ENCODE measurements at places on chromosomes 1 and 21.

- DNase-seq, result no peak
These were observed 4.6 kb downstream of the KRTAP10-12 start for GRCh38 chr21:44701541-44701940.

DNA sequence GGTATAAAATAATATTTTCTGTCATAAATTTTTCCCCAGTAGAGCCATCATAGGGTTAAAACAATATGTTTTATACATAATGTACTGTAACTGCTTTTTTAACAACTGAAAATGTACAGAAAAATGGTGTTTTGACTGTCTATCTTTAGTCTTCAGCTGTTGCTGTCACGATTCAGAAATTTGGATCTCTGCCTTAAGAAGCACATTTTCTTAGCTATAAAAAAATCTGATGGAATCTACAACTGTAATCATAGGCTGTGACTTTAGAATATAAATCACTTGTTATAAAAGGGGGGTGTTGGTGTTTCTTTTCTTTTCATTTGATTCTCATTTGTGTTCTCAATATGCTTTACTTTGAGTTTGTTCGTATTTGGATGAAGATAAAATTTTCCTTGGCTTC is 187.5 kb downstream of the PDE4B start:
- peak; percentile 75 for DNase-seq

DNA sequence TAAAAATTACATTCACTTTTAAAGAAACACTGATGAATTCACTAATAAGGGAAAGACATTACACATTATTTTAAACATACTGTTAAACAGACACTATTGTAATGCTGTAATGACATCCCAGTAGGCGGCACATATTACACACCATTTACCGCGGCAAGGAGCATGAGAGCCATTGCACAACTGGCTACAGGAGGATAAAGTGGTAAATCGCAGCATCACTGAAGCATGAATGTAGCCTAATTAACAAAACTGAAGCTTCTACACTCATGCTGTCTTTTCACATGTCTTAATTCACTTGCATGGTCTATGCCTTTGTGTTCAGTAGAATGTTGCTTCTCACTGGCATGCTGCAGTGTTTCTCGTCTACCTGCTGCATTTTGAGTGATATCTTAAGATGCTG is 1046.0 kb downstream of the MRPL39 start:
- no peak for DNase-seq

DNA sequence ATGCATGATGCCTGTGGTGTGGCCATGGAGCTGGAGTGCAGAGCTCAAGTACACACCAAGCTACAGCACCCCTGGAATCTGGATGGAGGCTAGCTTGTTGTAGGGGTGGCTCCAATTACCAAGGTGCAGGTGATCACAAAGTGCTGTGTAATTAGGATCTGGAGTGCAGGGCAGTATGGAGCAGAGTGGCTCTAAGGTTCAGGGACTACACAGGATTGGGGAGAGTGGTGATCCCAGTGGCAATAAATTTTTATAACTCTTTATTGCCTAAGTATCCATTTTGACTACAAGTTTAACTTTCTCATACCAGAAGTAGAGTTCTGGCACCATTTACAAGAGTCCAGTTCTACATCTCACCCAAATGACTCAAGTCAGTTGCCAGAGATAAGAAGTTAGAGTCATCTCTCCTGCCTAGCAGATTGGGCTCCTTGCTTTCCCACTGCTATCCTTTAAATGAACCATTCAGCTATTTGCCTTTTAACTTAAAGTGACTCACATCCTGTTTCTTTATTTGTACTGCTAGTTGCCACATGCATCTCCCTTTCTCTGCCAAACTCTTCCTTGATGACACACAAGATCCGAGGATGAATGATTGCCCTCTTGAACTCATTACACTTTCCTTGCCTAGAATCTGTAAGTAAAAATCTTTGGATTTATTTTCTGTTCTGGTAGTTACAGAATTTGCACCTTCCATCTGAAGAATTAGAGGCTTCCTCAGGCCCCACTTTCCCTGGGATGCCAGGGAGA is 427.2 kb downstream of the KCNT2 start:
- DNase-seq, result no peak

- no peak for DNase-seq
These were observed 13.4 kb downstream of the DRAXIN start for GRCh38 chr1:11704691-11705475.

GRCh38 chr1:223737342-223737741 is 25.0 kb downstream of the CAPN2 start:
- DNase-seq, result no peak

- no peak for DNase-seq
These were observed 28.8 kb downstream of the SNAP47 start for GRCh38 chr1:227764019-227764391.

GRCh38 chr1:51417496-51418383 is 87.4 kb upstream of the TTC39A start:
- no peak for DNase-seq

GRCh38 chr1:68358439-68358838 is 91.3 kb downstream of the RPE65 start:
- DNase-seq, result no peak

DNA sequence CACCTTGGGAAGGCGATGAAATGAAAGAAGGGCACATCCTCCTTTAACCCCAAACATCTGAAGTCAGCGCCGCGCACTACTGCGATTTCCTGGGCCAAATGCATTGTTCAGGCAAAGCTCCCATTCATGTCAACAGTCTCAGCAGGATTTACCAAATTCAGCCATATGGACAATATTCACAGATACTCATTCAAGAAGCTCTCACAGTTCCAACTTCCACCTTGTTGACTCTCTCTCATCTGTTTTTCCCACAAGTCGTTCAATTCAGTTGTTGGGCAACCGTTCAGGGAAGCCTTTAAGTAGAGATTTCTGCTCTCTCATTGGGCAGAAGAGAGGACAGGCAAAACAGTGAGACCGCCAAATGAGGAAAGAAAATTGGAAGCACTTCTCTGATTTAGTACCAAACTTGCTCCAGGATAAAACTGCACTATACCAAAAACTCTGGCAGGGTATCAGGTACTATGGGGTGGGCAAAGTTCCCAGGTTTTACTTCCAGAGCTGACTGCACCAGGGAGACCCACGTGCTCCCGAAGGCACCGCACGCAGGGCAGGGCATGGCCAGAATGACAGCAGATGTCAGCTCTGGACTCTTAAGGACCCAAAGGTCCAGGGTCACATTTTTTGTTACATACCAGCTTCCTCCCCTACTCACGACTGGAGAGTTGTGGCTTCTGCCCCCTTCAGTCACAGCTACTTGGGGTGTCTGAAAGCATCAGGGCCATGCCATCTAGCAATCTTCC is 668.8 kb downstream of the KIF26B start:
- peak; percentile 42 for DNase-seq

GRCh38 chr1:107430540-107431228 is 289.8 kb downstream of the NTNG1 start:
- peak; percentile 57 for DNase-seq

DNA sequence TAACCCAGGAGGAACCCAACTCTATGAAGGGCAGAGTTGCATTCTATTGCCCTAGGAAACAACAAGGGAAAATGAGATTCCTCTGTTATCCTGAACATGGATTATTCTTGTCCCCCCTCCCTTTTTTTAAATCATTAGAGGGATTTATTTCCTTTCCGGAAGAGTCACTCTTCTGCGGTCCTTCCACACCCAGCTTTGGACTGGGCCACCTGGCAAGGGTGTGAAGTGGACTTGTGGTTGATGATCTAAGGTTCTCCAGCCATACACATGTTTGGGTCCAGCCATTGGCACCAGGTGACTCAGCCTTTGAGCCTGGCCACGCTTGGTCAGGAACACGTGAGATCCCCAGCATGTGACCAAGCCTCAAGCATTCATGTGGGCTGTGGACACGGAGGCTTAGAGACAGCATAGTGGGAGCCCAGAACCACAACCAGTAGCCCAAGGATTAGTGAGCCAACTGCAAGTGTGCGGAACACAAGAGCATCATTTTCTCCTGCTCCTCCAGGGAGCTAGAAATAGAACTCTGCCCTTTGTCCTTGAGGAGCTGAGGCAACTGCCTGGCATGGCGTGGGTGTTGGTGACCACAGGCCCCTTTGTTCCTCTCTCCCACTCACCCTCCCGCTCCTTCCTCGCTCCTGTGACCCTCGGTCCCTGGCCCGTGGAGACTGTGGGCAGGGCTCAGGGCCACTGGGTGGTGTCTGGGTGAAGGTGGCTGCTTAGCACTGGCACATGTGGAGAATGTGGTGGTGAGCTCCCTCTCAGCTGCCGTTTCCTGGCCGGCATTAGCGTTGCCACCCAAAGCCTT is 50.1 kb downstream of the NENF start:
- DNase-seq, result no peak

DNA sequence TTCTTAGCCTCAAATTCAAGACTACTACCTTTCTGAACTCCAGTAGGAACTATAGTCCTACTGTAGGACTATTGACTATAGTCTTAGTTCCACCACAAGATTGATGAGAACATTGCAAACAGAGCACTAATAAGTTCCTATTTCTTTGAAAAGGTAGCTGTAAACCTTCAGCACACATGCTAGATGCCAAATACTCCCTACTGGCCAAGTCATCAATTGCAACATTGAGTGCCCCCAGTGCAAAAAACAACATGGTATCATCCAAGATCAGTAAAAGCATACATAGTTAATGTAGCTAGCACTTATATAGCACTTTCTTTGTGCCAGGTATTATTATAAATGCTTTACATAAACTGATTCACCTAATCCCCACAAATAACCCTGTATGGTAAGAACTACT is 99.8 kb downstream of the MRPL39 start:
- no peak for DNase-seq

GRCh38 chr1:94974824-94975223 is 47.9 kb upstream of the CNN3 start:
- DNase-seq, result no peak

DNA sequence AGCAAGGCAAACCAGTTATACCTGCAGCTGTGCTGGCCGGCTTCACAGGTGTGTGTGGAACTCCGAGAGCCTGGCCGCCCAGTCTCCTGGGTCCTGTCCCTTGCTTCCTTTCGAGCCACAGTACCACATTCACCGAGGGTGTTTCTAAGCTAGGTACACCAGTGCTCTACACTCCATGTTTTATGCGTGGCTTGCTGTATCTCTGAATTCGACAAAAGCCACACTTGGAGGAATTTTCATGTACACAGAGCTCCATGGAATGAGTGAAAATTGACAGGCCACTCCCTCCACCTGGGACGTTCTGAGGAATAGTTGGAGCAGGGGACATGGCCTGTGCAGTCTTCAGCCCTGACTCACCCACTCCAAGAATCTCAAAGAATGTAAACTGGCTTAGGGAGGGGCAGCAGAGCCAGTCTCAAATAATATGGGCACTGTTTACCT is 14.0 kb downstream of the ETS2 start:
- no peak for DNase-seq

GRCh38 chr1:56645677-56646305 is 677 bp downstream of the PRKAA2 start:
- peak; percentile 32 for DNase-seq
